NCI-H2171 (cell line): ENCODE measurements at places on chromosomes 4 and X.

GRCh38 chrX:68830419-68831404 is 1.9 kb downstream of the EFNB1 start:
- DNase-seq: no peak

GRCh38 chrX:25701876-25702275 is 436.3 kb upstream of the MAGEB18 start:
- no peak for DNase-seq

GRCh38 chr4:112411781-112412550 is 104.0 kb downstream of the NEUROG2 start:
- DNase-seq: no peak

DNA sequence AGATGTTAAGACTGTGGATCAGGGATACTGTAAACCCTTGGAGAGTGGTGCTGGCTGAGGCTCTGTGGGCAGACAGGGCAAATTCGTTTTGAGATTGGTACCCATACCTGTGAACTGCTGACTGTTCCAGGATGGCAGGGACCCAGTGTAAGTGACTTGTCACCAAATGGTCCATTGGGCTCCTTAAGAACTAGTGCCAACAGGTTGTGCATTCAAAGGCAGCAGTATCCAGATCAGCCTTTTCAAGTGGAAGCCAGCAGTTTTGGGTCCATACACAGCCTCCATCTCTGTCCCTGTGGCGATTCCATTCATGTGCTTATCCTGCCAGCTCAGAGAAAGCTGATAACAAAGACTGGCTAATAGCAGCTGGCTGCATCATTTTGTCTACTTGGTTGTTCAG is 84.0 kb upstream of the SCOC start:
- DNase-seq: no peak

GRCh38 chr4:8510611-8511285 is 69.4 kb upstream of the GPR78 start:
- no peak for DNase-seq

GRCh38 chrX:70664726-70665125 is 220.1 kb downstream of the DLG3 start:
- DNase-seq: peak; percentile 6

- DNase-seq: no peak
Observed at GRCh38 chrX:19709812-19710518, 177.4 kb downstream of the SH3KBP1 start.

- DNase-seq: no peak
Observed at GRCh38 chr4:76546759-76547742, 112.0 kb downstream of the SHROOM3 start.

- DNase-seq: no peak
Observed at GRCh38 chr4:83605744-83606172, 69.8 kb downstream of the GPAT3 start.

- DNase-seq: peak; percentile 13
Observed at GRCh38 chrX:15471028-15471427, 22.1 kb downstream of the PIR start.
